Sigmoid colon (tissue), 7 donors: ENCODE measurements at places on chromosomes 6 and 20. TPM values are rescaled to one million over a fixed set of nuclear protein-coding genes. Genes with fewer than 3 reads are reported as not detected.

DNA sequence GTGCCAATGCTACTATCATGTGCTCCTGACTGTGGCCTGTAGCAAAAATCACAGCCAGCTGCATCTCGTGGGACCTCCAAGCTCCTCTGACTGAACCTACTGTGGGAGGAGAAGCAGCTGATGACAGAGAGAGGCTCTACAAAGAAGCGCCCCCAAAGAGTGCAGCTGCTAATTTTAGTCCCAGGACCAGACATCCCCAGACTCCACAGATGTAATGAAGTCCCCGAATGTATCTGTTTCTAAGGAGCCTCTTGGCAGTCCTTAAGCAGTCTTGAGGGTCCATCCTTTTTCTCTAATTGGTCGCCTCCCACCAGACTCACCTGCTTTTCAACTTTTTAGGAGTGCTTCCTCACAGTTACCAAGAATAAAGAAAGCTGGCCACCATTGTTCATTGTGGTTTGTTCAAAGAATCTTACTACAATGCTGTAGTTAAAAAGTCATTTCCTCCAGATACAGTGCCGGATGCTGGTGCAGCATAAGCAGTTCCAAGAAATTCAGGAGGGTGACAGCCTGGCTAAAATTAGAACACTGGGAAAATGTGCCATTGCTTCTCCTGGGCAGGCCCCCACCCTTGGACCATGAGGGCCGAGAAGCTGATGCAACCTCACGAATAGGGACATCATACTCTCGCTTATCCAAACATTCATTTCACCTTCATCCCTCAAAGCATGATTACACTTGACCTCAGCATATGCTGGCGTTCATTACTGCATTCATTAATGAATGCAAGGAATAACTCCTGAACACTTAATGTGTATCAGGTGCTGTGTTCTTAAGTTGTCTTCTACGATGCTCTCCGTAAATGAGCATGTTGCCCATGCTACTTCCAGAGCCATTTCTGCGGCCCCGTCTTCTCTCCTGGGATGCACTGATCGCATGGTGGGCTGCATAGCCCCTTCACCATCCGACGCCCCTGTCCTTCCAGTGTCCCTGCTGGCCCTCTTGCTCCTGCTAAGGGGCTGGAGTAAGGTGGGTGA lies 66.4 kb downstream of the LY86 start:
- DNase-seq, result no peak

DNA sequence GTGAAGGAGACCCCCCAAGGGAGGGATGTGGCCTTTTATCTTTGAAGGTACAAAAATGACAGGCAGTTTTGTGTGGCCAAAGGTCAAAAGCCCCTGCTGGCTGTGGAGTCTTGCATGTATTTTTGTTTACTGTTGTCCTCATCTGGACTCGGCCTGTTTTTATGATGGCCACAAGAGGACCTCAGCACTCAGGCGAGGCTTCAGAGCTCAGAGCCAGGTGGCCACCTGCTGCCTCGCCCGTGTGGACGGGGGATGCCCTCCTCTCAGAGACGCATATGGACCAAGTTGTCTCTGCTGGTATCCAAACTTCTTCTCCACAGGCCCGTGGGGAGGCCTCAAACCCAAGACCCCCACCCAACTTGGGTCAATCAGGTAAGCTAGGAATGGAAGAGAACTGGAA lies 118.2 kb downstream of the DACT2 start:
- peak; percentile 28 for DNase-seq

DNA sequence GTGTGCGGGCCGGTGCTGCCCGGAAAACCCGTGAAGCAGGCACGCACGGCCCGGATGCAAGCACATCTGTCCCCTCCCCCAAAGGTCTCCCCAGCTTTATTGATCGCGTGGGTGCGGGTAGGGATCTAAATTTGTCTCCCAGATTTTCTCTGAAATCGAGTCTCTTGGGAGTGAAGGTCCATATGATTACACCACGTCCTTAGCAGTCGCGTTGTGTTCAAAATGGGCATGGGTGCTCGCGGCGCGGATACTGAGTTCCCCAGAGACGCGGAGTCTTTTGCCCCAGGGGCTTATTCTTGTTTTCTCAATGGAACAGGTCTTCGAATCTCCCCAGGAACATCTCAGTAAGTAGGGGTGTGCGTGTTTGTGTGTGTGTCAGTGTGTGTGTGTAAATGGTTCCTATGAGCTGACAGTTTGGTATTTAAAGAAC lies 2.8 kb upstream of the ZNF292 start:
- DNase-seq, result no peak

GRCh38 chr6:137927777-137928218 lies 60.7 kb downstream of the TNFAIP3 start:
- no peak for DNase-seq

FABP7 gene
- polyA plus RNA-seq, result not detected

DNA sequence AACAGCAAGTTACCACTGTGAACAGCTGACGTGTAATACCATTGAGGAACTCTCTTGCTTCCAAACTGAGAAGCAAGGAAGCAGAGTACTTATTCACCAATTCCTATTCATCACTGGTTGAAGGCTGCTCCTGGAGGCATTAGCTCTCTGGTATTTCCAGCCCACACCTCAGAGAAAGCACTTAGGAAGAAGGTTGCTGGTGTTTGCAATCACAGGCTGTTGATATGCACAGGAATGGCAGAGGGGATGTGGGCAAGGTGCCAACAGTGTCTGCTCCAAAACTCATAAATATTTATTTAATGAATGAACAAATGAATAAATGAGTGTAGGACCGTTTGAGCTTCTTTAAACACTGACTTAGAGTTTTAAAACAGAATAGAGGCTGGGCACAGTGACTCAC lies 6.9 kb upstream of the RRBP1 start:
- no peak for DNase-seq

DNA sequence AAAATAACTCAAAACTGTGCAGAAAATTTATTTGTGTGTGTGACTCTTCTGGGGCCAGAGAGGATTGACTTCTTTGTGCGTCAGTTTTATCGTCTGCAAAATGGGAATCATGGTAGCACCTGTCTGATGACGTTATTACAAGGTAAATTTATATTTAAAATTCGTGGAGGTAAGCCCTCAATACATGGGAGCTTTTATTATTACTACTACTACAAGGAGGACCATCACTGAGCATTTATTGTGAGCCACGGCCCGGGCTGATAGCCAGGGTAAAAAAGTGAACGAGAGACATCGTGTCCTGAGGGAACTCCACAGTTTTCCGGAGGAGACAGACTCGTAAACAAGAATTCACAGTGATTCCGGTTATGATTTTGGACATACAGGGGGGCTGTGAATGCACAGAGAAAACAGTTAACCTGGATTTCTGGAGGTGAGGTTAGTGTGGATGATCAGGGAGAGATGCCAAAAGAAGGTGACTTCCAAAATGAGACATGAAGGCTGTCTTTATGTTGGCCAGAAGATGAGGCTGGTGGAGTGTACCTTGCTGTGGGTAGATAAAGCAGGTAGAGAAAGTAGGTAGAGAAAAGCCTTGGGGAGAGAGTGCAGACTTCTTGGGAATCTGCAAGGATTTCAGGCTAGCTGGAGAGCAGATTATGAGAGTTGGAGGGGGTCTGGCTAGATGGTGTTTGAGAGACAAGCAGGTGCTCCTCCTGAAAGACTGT lies 10.6 kb upstream of the SERINC3 start:
- no peak for DNase-seq

PEX3 gene
- polyA plus RNA-seq, result 6.5 TPM

TREML2 gene
- polyA plus RNA-seq, result not detected

DNA sequence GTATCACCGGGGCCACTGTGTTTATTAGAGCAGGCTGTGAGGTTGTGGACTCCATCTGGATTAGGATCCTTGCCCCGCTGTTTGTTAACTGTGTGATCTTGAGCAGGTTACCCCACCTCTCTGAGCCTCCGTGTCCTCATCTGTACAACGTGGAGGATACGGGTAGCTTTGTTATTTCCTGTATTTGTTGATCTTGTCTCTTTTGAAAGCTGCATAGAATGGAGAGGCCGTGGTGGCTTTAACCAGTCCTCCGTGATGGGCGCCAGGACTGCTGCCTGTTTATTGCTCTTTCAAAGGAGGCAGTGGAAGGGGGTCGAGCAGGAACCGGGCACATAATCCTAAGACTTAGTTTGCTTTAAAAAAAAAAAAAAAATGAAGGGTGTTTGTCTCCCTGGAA lies 22.9 kb downstream of the BCAS4 start:
- no peak for DNase-seq

LZTS3 gene
- 2.5 TPM for polyA plus RNA-seq

GRCh38 chr6:19209202-19209601 lies 628.0 kb upstream of the ID4 start:
- no peak for DNase-seq

DNA sequence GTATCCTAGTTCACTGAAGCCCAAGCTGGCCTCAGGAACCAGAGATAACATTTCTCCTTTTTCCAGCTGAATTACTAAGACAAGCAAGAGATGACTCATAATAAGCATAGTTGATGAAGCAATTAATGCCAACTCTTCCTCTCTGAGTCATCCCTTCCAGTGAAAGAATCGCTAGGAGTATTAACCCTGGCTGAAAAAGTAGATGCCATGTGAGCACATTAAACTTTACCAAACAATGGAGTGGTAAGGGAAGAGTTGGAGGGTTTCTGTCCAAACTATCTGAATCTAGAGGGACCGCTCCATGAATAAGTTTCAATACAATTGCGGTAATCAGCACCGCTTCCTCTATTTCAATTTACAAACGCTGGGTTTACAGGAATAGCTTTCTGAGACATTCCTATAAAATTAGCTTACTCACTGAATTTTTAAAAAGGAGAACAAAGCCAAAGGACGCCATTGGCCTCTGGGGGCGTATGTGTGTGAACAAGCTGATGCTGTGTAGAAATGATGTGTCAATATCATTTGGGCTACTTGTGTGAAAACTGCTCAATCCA lies 48.3 kb downstream of the ATXN1 start:
- DNase-seq, result peak; percentile 70

DNA sequence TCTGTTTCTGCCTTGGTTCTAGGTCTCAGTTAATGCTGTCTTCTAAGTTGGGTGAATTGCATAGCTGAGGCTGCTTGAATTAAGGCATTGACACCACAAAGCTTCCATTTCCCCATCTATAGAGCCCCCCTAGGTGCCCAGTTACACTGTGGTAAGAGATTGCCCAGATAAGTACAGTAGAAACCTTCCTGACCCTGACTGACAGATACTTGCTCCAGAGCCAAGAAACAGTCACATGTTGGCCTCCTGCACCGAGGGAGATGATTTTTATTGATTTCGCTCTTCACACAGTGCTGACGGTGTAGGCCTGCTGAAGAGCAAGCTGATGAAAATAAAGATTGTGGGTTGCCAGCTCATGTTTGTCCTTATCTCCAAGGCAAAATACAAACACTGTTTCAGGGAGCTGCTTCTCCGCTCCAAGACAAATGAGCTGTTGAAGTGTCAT lies 67.9 kb downstream of the TRMT11 start:
- no peak for DNase-seq

NKX2-4 gene
- polyA plus RNA-seq, result not detected

- DNase-seq, result no peak
Measured at GRCh38 chr6:169858293-169858934, 107.0 kb downstream of the ERMARD start.

DNA sequence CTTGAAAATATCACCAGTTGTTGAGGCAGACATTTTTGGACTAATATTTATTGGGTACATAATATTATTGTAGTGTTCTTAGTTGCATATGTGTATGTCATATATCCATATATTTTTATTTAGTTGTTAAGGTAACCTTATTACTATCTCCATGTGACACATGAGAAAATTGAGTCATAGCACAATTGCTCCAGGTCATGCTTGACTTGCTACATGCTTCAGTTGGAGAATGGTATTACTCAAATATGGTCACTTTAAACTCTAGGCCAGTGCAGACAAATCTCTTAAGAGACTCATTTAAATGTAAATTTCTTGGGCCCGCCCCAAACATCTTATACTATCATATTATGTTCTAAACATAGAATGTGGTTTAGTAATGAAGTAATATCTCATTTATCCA lies 246.1 kb downstream of the RIMS1 start:
- DNase-seq, result no peak

GRCh38 chr20:7926767-7927166 lies 13.5 kb downstream of the HAO1 start:
- no peak for DNase-seq

DNA sequence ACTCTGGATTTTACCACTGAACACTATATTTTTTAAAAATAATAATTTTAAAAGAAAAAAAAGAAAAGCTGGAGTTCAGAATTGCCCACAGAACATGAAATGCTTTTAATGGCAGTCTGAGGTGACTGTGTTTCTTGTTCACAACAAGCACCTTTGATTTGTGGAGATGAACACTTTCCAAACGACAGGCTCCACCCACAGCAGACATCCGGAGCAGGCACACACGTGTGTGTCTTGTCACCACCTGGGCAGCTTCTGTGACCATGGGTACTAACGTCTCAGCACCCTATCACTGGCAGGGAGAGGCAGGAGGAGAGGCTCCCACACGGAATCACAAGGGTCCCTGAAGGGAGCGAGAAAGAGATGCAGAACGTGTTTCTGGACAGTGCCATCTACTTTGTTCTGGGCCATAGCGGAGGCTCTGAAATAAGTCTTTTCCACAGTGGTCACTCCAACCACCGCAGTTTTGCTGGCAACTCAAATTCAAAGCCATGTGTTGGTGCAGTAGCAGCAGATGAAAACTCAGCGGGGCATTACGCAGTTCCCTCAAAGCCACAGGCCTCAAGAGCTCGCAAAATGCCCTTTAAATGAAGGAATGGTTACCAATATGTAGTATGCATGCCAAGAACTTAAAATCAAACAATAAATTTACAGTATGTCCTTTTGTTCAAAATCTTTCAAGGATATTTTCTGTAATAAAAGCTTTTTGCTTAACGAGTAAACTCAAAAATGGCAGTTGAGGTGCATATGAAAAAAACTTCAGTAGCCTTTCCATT lies 242.2 kb downstream of the FOXC1 start:
- no peak for DNase-seq

GRCh38 chr6:118317581-118318563 lies 230.2 kb upstream of the PLN start:
- DNase-seq, result no peak

TGM3 gene
- 0.23 TPM for polyA plus RNA-seq

DPPA5 gene
- not detected for polyA plus RNA-seq

HLA-DQB1 gene
- polyA plus RNA-seq, result 182 TPM

GRCh38 chr20:6765469-6766058 lies 1.9 kb upstream of the BMP2 start:
- no peak for DNase-seq
